Liver (tissue), 10 donors: ENCODE measurements at places on chromosomes 16 and 17.

DNA sequence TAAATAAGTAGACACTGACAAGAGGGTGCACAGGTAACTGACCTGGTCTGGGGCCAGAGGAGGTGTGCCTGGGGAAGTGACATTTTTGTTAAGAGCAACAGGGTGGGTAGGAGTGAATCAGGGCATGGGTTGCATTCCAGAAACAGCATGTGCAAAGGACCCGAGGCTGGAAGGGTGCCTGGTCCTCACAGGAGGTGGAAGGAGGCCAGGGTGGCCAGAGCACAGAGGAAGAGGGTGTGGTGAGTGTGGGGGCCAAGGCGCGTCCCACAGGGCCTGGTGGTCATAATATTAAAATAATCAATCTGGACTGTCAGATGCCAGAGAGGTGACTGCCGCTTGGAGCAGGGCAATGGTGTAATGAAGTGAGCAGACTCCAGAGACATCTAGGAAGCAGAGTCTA is 14.3 kb downstream of the ARHGAP23 start:
- no peak for DNase-seq

DNA sequence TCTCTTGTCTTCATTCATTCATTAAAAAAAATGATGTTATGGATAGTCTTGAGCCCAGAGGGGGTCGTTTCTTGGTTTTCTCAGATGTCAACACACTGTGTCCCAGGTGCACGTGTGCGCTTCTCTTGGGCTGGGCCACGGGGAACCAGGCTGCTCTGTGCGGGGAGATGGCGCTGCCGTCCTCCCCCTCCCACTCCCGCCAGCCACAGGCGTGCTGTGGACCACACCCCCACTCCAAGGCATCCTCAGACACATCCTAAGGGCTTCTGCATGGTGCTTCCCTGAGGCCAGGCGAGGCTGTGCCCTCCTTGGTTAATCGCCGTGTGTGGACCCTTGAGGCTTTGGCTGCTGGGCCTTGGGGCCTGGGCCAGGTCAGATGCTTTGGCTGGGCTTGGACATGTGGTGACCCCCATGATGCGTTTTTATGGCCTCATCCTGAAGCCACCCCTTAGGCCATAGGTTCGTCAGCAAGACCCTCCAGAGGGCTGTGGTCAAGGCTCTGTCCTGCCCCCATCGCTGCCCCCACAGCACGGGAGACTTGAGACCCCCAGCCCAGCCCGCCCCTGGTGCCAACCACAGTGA is 245.7 kb upstream of the CIBAR2 start:
- no peak for DNase-seq

- no peak for DNase-seq
Observed at GRCh38 chr16:84367750-84368307, 509 bp upstream of the ATP2C2 start.

- DNase-seq: peak; percentile 54
Observed at GRCh38 chr17:34171245-34171818, 83.8 kb upstream of the CCL2 start.

DNA sequence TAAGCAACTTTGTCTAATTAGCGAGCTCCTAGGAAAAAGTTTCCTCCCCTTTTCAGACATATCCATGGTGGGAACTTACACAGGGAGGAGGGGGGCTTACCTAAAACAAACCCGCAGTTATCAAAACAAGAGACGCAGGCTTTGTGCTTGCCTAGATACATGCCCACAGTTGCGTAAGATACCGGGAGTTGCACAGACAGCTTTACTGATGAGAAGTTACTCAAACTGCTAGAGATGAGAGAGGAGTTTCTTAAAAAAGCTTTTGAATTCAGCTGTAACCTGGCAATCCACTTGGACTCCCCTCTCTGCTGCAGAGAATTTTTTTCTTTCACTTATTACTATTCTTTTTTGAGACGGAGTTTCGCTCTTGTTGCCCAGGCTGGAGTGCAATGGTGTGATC is 6.8 kb upstream of the ZP2 start:
- no peak for DNase-seq

DNA sequence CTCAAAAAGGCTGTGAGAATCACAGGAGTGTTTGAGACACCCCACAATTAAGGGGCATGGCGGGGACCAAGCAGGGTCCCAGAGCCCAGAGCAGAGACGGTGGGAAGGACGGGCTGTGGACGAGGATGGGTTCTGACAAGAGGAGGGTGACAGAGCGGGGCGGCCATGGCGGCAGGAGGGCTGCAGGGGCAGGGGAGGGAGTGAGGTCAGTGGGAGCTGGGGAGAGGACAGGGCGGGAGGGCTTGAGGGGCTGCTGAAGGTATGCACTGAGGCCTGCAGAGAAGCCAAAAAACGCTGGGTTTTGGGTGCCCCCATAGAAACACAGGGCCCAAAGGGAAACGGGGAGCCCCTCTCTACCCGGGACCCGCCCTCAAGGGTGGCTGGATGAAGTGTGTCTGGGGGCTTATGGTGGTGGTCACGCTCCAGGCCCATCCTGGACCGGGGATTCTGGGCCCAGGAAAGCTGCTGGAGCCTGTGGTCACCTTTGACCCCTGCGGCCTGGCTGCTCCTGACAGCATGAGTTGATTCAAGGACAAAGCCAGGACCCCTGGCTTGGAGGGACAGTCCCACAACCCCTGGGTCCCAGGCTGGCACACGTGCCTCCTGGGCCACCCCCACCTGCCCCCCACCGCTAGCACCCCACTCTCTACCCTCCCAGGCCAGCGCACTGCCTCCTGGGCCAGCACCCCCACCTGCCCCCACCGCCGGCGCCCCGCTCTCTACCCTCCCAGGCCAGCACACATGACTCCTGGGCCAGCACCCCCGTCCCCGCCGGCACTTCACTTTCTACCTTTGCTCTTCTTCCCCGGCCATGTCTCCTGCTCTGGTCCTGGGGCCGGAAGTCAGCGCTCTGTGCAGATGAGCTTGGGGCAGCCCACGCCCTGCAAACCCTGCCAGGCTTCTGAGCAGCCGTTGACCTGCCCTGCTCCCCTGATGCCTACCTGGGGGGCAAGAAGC is 31.0 kb upstream of the ACSF3 start:
- no peak for DNase-seq

- no peak for DNase-seq
Observed at GRCh38 chr17:72426948-72427760, 306.3 kb downstream of the SOX9 start.
